ENCODE measurements at places on chromosomes 4 and X. TPM values are rescaled to one million over a fixed set of nuclear protein-coding genes. Genes with fewer than 3 reads are reported as not detected.

HMGN5 gene
- 1.5 TPM for total RNA-seq

NPY1R gene
- total RNA-seq, result not detected

XPNPEP2 gene
- total RNA-seq, result 1.6 TPM

ZFP42 gene
- not detected for total RNA-seq

MCF2 gene
- 0.55 TPM for total RNA-seq

P2RY8 gene
- total RNA-seq, result 62.9 TPM

ACE2 gene
- not detected for total RNA-seq

ART3 gene
- not detected for total RNA-seq

CHRDL1 gene
- not detected for total RNA-seq

TMEM154 gene
- total RNA-seq, result 22.2 TPM

EXOSC9 gene
- 56.8 TPM for total RNA-seq

SYNPO2 gene
- total RNA-seq, result 0.60 TPM

DCAF4L1 gene
- total RNA-seq, result 0.32 TPM

TMEM255A gene
- not detected for total RNA-seq
